ENCODE measurements at places on chromosomes 7 and 10. TPM values are rescaled to one million over a fixed set of nuclear protein-coding genes. Genes with fewer than 3 reads are reported as not detected.

ACTL6B gene
- not detected for total RNA-seq

GPR141 gene
- 0.58 TPM for total RNA-seq

OR2A1 gene
- not detected for total RNA-seq

SEMA3D gene
- 2.6 TPM for total RNA-seq

CPXM2 gene
- total RNA-seq, result 5.8 TPM

CALML3 gene
- 0.40 TPM for total RNA-seq

CCT6A gene
- total RNA-seq, result 77.8 TPM

CALHM1 gene
- total RNA-seq, result not detected

CALML5 gene
- total RNA-seq, result not detected

PDZD7 gene
- 0.42 TPM for total RNA-seq

ZP3 gene
- total RNA-seq, result 13.9 TPM

CTBP2 gene
- total RNA-seq, result 172 TPM

ARID5B gene
- total RNA-seq, result 27.2 TPM

CCZ1B gene
- total RNA-seq, result 52.6 TPM
